Activated T-cell treated with anti-CD3 and anti-CD28 coated beads, Interleukin-2, amount 50 U/mL, for 24 hours (primary cell): ENCODE measurements at places on chromosomes 11 and 22.

DNA sequence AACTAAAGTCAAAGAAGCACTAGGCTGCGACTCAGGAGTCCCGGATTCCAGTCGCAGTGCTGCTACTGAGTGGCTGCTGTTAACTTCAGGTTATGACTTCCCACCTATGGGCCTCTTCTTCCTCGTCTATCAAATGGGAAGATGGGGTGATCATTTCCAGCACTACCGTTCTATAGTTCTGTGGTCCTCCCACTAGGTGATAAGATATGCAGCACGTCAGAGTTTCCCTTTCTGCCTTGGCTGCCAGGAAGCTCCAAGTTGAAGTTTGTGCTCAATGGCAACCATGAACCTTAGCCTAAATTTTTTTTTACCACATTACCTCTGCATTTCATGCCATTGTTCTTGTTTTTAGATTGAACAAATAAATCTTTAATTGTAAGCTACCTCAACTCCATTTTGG is 38.7 kb downstream of the ALX4 start:
- H3K27me3 ChIP-seq, result no peaks in the 10 kb centered on the region
- H3K4me3 ChIP-seq, result no peak overlapping the region
- DNase-seq, result no peak

DNA sequence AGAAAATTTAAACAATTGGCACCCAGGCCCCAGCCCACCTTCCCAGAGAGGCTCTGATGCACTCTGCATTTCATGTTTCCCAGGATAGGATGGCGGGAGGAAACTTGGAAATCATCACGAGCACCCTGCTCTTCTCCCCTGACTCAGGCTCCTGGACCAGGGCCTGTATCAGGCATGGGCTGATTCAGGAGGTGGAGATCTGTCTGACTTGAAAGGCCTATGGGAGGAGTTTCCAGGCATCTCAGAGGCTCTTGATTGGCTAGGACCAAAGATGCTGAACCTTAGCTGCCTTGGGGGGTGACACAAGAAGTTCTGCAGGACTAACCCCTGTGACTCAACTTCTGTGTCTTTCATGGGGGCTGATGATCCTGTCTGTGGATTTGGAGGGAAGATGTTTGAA is 106.2 kb downstream of the PKNOX2 start:
- DNase-seq, result no peak
- H3K36me3 ChIP-seq, result no peaks in the 10 kb centered on the region
- no peak overlapping the region for H3K27ac ChIP-seq
- no peaks in the 10 kb centered on the region for H3K4me1 ChIP-seq
- H3K27me3 ChIP-seq, result peaks cover 26% of the 10 kb centered on the region

DNA sequence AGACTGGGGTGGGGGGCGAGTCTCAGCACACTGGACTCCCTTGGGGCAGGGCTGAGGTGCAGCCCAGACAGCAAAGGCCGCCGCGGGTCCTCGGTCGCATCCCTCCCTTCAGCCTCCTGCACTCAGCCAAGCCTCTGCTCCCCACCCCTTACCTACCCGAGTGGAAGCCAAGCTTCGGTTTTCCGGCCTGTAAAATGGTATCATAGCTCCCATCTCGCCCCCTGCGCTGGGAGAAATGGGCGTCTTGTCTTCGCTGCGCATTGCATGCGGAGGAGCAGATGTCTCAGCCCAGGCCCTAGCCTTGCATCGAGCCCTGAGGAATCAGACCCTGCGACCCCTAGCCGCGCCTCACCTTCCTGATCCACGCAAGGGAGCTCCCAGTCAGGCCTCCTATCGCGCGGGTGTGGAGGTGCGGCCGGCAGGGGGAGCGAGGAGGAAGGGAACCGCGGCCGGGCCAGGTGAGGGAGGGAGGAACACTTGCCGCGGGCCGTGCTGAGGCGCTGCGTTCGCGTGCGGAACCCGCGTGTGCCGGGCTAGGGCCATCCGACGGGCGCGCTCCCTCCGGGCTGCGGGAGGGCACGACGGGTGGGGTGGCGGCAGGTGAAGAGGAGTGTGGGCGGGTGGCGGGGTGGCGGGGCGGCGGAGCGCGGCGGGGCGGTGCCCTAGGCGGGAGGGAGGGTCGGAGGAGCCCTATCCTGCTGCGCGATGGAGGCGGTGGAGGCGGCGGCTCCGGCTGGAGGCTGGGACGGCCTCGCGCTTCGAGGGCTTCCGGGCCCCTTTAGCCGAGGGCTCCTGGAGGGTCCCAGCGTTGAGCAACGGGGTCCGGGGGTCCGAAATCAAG is 4.1 kb upstream of the TBX1 start:
- no peaks in the 10 kb centered on the region for H3K36me3 ChIP-seq
- peak; percentile 78 for DNase-seq
- peaks cover 73% of the 10 kb centered on the region for H3K27me3 ChIP-seq
- H3K4me1 ChIP-seq, result peaks cover 29% of the 10 kb centered on the region
- peak overlapping the region; percentile 29 for H3K4me3 ChIP-seq
- H3K27ac ChIP-seq, result no peak overlapping the region

GRCh38 chr22:22213231-22213630 is 31.4 kb upstream of the VPREB1 start:
- H3K4me3 ChIP-seq, result no peak overlapping the region
- no peaks in the 10 kb centered on the region for H3K27me3 ChIP-seq
- no peak overlapping the region for H3K27ac ChIP-seq
- no peak for DNase-seq
- no peaks in the 10 kb centered on the region for H3K36me3 ChIP-seq

- H3K4me3 ChIP-seq, result no peak overlapping the region
These were observed 723 bp downstream of the CCDC89 start for GRCh38 chr11:85685125-85685819.

DNA sequence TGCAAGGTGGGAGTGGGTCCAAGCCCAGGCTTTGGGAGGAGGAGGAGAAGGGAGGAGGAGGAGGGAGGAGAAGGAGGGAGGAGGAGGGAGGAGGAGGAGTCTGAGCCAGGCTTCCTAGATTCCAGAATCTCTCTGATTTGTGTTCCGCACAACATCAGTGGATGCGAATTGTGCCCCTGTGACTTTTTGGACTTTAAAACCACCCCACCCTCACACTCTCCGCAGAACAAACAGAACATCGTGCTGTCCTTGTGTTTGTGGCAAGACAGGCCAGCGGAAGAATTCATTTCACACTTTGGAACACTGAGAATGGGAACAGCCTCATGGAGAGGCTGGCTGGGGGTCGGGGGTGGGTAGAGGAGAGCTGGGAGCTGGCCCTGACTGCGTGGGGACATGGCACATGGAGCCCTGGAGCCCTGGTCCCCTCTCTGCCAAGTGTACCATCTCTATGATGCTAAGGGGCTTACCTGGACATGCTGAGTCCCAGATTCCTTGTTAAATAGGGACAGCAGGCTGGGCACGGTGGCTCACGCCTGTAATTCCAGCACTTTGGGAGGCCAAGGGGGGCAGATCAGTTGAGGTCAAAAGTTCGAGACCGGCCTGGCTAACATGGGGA is 16.4 kb upstream of the SHANK2 start:
- no peaks in the 10 kb centered on the region for H3K4me1 ChIP-seq
- H3K27me3 ChIP-seq, result peaks cover 24% of the 10 kb centered on the region
- no peak overlapping the region for H3K27ac ChIP-seq
- no peak overlapping the region for H3K4me3 ChIP-seq
- no peak for DNase-seq
